ENCODE measurements at places on chromosomes 5 and 9.

- DNase-seq = no peak
Measured at GRCh38 chr5:174300118-174300940, 254.8 kb downstream of the NSG2 start.

GRCh38 chr5:15248731-15249130, 251.2 kb upstream of the FBXL7 start:
- DNase-seq = no peak

DNA sequence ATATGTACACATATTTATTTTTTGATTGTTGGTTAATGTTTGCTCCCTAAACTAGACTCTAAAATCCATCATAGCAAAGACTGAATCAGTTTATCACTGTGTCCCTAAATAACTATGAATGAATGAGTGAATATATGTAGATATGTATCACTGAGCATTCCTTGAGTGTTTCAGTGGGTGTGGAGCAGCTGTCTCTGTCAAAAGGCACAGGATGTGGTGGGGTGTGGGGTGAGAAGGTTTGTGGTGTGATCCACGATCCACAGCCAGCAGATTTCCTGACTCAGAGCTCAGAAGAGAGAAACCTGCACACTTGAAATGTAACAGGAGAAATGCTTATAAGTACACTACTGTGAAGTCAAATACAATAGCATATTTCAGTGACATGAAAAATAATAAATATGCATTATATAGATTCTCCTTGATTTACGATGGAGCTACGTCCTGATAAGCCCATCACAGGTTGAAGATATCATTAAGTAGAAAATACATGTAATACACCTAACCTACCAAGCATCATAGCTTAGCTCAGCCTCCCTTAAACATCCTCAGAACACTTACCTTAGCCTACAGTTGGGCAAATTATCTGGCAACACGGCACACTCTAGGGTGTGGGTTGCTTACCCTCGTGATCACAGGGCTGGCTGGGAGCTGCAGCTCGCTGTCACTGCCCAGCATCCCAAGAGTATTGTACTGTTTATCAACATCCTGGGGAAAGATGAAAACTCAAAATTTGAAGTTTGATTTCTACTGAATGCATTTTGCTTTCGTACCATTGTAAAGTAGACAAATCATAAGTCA, 287.0 kb downstream of the GAS1 start:
- DNase-seq = no peak

GRCh38 chr9:82206946-82207345, 218.4 kb downstream of the SPATA31D1 start:
- no peak for DNase-seq

DNA sequence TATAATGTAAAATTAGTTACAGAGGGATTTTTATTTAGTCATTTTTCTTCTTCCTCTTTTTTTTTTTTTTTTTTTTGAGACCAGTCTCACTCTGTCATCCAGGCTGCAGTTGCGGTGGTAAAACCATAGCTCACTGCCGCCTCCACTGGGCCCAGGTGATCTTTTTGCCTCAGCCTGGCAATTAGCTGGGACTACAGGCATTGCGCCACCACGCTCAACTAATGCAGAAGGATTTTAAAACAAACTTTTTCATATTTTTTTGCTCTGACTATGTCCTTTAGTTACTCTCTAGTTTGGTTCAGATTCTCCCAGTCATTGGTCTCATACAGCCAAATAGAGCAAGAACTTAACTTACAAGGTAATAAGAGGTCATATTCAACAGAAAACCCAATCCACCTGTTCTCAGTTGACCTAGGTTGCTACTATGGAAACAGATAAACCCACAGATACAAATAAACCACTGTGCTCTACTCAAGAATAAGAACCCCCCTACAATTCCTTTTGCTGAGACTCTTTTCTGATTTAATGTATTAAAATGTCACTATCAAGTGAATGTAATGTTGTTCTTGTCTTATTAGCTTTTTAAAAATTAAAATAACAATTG, 50.1 kb upstream of the TTC39B start:
- no peak for DNase-seq

DNA sequence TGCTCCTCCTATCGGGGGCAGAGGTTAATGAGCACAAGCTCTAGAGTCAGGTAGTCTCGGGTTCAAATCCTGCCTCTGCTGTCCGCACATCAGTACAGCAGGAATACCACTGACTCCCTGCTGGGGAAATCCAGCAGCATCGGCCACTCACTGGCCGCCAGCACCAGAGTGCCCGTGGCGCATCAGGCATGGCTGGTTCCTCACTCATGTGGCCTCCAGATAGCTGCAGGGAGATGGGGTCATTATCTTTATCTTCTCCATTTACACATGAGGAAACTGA, 137.6 kb upstream of the COL5A1 start:
- DNase-seq = no peak

DNA sequence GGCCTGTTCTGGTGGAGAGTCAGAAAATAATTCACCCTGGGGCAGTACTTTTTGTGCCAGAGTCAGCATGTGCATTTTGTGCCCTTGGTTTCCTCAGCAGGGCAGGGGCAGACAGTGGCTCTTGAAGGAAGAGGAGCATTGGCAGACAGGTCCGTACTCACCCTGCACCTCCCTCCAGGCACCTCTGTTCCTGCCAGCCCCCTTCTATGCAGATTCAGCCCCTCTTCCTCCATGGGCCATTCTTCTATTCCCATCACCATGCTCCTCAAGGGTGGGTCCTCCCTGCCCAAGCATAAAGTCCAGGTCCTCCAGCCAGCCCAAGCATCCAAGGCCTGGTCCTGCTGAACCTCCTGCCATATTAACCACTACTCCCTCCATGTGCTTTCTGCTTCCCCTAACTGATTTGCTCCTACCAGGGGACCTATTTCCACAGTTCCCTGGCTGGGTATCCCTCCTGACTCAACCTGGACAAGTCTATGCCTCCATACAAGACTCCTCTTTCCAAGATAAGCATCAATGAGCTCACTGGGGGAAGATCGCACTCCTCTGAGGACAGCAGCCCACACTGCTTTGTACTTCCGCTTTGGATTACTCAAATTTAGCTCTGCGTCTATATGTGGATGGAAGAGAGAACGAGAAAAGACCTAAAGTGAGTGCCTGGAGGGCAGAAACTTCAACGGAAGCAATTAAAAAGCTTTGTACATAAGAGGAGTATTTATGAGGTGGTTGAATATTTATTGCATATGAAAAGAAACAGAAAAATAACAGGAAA, 9.3 kb upstream of the ACSL6 start:
- no peak for DNase-seq

- no peak for DNase-seq
Measured at GRCh38 chr5:147685993-147686392, 96.5 kb downstream of the JAKMIP2 start.
